ENCODE measurements at places on chromosomes 11 and 22.

GRCh38 chr11:28447226-28447625 lies 339.0 kb downstream of the METTL15 start:
- no peak for DNase-seq

GRCh38 chr11:90698238-90698637 lies 475.4 kb upstream of the CHORDC1 start:
- no peak for DNase-seq

- DNase-seq: no peak
These were observed 62.1 kb downstream of the ADAMTS15 start for GRCh38 chr11:130510407-130511006.

DNA sequence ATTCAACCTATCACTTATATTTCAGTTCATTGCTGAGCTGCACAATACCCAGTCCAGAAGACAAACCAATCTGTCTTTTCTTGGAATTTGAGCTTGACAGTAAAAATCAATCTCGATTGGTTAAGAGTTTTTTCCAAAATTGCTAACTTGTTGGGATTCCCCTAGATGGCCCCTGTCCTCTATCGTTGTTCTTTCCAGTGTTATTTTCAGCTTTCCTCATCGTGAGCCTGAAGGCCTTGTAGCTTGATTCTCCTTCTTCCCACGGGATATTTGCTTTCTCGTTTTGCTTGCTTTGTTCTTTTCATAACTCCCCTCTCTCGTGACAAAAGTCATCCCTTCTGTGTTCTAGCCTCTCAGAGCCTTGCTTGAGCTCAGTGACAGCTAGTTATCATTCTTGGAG lies 3.1 kb downstream of the OR8B8 start:
- DNase-seq: no peak

DNA sequence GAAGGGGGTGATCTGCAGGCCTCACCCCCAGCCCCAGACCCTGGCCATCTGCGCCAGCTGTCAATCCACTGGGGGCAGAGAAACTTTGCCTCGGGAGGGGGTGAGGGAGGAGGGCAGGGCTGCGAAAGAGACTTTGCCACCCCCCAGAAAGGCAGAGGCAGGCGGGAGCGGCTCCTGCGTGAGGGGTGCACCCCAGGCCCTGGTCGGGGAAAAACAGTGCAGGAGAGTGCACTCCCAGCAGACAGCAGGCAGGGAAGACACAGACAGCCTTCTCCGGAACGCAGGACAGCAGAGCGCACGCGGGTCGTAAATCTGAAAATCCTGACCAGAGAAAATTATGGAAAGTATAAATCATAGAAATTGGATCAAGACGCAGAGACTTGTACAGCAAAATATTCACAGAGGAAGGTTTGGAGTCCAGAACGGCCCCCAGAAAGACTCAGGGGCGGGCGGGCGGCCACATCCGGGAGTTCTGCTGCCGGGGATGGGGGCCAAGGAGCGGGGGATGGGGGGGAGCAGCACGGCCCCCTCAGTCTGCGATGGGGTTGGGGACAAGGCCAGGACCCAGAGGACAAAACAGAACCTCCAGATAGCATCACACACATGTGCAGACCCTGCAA lies 8.0 kb upstream of the MRPL23 start:
- DNase-seq: no peak

DNA sequence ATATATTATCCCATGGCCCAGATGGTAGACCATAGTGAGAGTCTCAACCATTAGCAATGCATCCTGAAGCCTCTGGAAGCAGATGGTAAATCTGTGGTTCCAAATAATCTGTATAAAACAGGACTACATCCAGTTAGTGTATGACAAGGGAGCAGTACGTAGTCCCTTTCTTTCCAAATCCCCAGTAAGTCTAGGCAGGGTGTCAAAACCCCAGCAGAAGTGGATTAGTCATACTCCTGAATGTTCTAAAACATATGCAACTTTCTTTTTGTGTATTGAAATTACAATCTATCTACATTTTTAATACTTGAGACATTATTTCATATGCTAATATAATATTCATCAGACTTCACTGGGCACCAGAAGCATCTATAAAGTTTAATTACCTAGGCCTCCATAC lies 295.1 kb upstream of the ANO5 start:
- no peak for DNase-seq

- no peak for DNase-seq
These were observed 38.3 kb downstream of the USP35 start for GRCh38 chr11:78226684-78227680.
